ENCODE measurements at places on chromosomes 12 and 14.

DNA sequence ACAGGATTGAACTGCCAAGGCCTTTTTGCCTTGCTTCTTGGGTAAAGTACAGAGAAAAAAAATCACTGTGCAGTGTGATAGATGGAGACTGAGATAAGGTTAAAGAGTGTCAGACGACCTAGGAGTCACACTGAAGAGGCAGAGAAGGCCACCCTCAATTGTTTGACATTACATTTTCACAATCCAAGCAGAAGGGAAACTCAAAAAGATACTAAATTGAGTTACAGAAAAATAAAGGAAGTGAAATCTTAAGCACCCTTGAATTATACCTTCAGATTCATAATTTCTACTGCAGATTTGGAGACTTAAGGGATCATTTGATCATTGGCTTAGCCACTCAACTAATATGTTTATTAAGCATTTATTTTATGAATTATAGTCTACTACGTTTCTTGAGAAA is 97.1 kb downstream of the MYF5 start:
- DNase-seq = no peak

- DNase-seq = no peak
These were observed 1.3 kb downstream of the CLEC9A start for GRCh38 chr12:10031771-10032175.

DNA sequence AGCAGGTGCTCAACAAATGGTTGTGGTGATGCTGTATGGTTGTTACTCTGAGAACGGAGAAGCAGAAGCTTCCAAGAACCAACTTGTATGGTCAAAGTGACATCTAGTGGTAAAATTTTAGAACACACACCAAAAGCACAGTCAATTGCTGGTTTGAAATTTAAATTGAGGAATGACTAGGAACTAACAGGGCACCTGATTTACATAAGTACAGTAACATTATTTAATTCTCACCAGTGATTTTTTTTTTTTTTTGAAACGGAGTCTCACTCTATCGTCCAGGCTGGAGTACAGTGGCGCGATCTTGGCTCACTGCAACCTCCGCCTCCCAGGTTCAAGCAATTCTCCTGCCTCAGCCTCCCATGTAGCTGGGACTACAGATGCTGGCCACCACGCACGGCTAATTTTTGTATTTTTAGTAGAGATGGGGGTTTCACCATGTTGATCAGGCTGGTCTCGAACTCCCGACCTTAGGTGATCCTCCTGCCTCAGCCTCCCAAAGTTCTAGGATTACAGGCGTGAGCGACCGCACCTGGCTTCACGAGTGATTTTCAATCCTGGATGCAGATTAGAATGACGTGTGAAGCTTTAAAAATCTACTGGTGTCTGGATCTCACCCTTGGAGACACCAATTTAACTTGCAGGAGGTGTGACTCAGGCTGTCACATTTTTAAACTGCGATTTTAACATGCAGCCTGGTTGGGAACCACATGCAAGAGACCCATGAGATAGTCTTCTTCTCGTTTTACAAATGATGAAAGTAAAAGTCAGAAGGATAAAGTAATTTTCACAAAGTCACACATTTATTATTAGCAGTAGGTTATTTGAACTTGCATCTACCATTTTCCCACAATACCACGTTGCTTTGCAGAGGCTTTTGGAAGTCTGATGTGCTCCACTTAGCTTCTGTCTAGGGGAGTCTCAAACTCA is 14.1 kb upstream of the NUMB start:
- DNase-seq = no peak

DNA sequence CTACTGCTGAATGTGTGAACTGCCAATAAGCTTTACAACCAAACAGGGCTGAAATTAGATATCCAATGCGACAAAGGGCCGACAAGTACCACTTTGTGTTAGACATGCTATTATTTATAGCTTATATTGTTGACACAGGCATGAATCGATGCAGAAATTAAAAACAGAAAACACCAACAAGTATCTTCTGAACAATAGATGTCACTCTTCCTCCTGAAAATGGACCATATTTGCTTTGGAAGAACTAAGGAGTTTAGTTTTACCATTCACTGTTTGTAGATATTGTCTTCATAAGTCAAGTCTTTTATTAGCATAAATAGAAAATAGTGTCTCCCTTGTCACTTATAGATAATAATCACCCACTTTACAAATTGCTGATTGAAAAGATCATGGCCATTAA is 86.5 kb downstream of the LRIG3 start:
- no peak for DNase-seq

DNA sequence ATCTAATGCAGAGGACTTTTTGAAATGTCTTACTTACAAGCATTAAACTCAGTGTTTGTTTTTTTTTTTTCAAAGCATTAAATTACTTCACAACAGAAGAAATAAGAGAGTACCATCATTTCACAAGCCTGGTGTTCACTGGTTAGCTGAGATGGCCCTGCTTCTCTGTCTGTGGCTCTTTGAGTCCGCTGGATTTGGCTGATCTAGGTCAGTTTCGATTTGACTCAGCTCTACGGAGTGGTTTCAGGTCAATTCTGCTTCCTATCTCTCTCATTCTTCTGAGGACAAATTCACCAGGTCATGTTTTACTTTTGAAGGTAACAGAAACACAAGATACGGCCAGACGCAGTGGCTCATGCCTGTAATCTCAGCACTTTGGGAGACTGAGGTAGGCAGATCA is 1066.1 kb downstream of the FLRT2 start:
- no peak for DNase-seq

DNA sequence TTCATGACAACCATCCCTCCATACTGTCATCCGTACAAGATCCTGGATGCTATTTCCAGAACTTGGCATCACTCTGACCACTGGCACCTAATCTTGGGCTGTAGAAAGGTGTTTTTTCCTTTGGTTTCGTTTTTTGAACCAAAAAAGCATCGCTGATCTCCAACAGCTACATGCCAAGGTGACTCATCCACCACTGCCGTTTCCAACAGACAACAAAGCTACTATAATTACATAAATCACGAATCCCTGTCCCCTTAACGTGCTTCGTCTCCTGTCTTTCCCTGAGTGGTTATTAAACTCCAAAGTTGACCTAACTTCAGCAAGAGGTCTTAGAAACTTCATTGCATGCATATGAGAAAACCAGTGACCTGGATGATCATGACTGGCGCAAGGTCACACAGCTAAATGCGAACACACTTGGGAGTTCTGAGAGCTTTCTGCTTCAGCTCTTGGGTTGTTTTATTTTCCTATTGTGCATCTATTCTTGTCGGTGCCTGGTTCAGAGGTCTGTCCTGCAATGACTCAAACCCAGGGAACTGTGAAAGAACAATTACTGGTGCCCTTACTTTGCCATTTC is 99.9 kb downstream of the PPM1H start:
- DNase-seq = no peak

DNA sequence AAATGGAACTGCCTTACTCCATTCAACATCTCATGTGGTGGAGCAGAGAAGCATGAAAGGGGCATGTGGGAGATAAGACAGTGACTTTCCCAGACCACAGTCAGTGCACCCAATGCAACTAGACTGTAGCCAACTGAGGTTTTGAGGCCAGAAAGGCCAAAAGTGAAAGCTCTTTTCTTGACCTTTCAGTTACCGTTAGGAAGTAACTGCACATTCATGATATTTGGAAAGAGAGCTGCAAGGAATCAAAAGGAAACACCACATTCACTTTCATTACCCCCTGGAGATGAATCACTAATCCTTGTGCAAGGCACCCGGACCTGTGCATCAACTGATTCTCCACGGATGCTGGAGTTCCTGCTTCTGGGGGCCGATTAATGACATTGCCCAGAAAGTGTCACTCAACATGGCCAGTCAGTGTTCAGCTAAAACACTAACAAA is 72.9 kb upstream of the ELK3 start:
- no peak for DNase-seq

- no peak for DNase-seq
These were observed 283.5 kb downstream of the KSR2 start for GRCh38 chr12:117685110-117685926.

GRCh38 chr12:47017901-47018475 is 61.4 kb upstream of the PCED1B start:
- no peak for DNase-seq

DNA sequence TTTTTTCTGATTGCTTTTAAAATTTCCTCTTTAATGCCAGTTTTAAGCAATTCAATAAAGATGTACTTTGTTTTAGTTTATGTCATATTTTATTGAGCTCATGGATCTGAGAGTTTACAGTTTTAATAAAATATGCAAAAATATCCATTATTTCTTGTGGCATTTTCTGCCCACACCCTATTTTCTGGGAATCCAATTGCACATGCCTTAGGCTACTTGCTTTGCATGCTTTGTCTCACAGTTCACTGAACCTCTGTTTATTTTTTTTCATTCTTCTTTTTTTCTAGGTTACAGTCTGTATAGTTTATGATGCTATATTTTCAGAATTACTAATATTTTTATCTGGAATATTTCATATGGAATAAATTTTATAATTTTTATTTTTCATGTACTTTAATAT is 1258.0 kb downstream of the FSCB start:
- no peak for DNase-seq

GRCh38 chr12:29241821-29242591 is 92.9 kb downstream of the FAR2 start:
- no peak for DNase-seq

- no peak for DNase-seq
These were observed 27.1 kb upstream of the CDK17 start for GRCh38 chr12:96427269-96427729.

- no peak for DNase-seq
These were observed 936.0 kb downstream of the DIO2 start for GRCh38 chr14:79275292-79275655.

GRCh38 chr12:130813949-130814348 is 25.1 kb downstream of the STX2 start:
- DNase-seq = no peak

DNA sequence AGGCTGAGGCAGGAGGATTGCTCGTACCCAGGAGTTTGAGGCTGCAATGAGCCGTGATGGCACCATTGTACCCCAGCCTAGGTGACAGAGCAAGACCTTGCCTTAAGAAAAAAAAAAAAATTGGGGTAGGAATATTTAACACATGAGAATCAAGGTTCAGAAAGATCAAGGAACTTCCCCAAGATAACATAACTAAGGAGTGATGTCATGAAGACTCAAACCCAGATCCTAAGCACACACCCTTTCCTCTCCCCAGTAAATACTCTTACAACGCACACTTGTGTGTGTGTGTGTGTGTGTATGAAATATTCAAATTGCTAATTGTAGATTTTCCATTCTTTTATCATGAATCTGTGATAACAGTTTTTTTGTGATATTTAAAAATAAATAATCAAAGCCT is 90.6 kb upstream of the NUDT4 start:
- no peak for DNase-seq

DNA sequence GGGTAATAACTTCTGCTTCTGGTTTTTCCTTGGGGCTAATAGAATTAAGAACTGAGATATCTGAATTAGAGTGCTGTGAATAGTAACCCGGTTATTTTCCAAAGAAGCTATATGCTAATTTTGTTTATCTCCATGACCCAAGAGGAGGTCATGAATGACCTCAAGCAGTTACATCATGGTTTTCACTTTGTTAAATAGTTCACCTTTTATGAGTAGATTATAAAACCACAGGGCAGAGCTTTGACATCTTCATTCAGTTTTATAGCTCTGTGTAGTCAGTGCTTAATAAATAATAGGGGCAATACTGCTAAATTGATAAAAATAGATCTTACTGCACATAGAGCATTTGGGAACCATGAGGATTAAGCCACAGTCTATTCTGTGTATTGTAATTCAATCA is 462.2 kb downstream of the LRIG3 start:
- DNase-seq = no peak

DNA sequence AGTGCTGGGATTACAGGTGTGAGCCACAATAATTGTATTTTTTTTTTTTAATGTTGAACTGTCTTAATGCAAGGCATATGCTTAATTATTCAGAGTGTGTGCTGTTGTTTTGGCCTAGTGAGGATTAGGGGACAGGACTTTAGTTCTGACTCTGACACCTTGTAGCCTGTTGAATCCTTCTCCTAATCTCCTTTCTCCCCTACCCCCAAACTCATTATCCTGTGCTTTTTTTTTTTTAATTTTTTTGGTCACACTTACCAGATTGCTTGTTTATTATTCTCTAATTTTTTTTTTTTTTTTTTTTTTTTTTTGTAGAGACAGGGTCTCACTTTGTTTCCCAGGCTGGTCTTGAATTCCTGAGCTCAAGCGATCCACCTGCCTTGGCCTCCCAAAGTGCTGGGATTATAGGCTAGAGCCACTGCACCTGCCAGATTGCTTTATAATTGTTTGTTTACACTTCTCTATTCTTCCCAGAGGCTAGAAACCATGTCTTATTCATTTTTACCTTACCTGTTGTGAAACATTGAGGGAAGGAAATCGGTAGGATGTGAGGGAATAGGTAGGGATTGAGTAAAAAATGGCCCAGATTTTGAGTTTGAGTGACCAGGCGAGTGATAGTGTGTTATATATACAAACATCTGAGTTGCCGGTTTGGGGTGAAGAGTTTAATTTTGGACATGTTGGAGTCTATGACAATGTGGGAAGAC is 32.2 kb downstream of the DIP2B start:
- no peak for DNase-seq

GRCh38 chr14:105859717-105860614 is 333.6 kb downstream of the TMEM121 start:
- DNase-seq = no peak

DNA sequence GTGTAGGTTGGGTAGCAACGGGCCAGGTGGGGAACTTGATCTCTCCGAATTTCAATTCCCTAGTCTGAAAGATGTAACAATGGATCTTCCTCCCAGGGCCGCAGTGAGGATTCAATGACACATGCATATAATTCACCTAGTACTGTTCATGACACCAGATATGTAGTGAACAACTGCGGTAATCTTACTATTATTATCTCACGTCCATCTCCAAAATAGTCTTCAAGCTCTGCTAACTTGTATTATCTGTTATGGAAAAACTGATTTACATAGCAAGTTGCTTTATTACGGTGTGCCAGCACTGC is 26.4 kb downstream of the MOK start:
- DNase-seq = no peak

DNA sequence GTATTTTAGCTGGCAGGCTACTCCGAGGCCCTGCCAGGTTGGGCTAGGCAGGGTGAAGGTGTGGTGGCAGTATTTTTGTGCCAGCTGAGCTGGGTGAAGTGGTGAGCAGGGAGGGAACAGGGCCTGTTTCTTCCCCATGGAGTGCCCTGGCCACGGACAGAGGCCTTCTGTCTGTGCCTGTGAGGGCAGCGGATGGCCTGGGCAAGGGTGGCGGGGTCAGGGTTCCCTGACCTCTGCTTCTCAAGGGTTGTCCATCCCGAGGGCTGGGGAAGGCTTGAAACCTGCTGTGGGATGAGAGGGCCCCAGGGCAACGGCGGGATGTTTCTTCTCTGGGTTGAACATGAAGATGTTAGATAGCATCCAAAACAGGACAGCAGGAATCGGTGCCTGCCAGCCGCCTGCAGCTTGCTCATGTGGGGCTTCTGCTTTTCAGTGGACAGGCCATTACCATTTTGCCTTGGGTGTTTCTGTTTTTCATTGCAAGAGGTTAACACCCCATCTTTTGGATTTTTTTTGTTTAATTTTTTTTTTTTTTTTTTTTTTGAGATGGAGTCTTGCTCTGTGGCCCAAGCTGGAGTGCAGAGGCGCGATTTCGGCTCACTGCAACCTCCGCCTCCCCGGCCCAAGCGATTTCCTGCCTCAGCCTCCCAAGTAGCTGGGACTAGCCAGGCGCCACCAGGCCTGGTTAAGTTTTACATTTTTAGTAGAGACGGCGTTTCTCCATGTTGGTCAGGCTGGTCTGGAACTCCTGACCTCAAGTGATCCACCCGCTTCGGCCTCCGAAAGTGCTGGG is 3.3 kb downstream of the MTA1 start:
- no peak for DNase-seq

Data from activated T-cell treated with anti-CD3 and anti-CD28 coated beads for 4 hours (primary cell).